ENCODE measurements at places on chromosomes 16 and 17. TPM values are rescaled to one million over a fixed set of nuclear protein-coding genes. Genes with fewer than 3 reads are reported as not detected.

- DNase-seq: no peak
These were observed 7.7 kb upstream of the SRRM2 start for GRCh38 chr16:2744711-2745110.

Gene PERCC1
- total RNA-seq: not detected

DNA sequence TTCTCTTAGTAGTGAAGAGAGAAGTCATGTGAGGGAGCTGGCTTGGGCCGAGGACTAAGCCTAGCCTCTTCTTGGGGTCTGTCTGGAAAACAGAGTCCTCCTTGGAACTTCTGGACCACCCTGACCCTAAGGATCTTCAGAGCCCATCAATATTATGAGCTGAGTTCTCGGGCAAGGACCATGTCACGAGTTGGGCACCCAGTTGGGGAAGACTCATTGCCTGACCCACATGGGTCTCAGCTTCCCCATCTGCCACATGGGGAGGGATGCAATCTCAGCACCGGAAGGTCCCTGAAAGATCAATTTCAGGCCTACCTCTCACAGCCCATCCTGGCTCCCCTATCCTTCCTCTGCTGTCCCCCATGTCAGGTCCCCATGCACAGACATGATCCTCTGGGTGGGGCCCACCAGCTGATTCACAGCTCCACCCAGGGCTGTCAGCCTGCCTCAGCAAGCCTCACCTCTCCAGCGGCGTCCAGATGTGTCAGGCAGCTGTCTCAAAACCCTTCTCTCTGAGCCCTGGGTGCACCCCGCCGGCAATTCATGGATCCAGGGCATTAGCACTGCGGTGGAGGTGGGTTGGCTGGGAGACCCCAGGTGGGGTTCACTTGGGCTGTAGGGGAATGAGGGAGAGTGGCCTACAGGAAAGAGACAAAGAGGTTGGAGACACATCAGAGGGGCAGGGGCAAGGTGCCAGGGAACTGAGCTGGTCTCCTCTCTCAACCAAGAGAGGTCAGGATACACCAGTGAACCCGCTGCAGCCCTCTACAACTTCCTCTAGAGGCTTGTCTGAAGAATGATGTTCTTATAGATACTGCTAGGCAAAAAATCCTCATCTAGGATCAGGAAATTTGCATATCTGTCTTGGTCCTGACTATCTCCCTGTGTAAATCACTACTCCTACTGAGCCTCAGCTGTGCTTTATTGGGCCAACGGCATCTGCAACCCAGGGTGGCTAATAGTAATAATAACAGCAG, 1.8 kb downstream of the NLRP1 start:
- no peak for DNase-seq

GRCh38 chr17:74842599-74843351, 16.9 kb downstream of the GRIN2C start:
- DNase-seq: no peak

DNA sequence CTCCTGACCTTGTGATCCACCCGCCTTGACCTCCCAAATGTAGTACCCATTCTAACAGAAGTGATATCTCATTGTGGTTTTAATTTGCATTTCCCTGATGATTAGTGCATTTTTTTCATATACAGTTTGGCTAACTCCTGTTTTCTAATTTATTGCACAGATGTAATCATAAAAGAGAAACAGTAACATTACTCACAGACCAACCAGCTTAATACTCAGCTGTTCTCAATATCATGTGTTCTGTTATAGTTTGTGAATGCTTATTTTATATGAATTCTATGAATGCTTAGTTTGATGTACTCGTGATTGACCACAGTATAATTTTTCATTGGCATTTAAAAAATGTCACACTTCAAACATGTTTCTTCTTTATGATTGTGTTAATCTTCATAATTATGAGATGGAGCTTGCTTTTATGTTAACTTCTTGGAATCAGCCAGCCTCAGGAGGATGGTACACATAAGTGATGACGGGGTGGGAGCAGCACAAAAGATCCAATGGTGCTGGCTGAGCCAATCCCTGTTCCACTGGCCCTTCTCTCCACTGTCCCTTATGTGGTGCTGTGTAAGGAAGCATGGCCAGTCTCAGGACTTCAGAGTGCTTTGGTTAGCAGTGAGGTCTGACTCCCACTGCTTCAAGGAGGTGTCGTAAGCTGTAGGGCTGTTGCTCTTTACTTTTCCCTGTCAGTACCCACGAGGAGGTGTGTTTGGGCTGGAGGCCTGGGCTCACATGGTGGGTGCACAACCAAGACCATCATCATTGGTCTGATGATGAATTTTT, 191.0 kb downstream of the SPECC1 start:
- DNase-seq: no peak

DNA sequence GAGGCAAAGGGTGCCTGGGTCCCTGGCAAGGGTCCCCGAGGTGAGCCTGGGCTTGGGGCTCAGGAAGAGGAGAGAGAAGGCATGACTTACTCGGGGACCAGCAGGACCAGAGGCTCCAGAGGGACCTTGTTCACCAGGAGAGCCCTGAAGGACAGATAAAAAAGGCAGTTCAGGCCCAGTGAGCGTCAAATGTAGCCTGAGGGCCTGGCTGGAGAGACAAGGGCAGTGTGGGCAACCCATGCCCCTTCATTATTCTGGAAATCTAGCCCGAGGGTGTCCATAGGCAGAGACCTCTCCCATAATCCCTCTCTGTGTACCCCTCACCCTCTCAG, 14.1 kb downstream of the COL1A1 start:
- no peak for DNase-seq

Gene KCNH6
- not detected for total RNA-seq

DNA sequence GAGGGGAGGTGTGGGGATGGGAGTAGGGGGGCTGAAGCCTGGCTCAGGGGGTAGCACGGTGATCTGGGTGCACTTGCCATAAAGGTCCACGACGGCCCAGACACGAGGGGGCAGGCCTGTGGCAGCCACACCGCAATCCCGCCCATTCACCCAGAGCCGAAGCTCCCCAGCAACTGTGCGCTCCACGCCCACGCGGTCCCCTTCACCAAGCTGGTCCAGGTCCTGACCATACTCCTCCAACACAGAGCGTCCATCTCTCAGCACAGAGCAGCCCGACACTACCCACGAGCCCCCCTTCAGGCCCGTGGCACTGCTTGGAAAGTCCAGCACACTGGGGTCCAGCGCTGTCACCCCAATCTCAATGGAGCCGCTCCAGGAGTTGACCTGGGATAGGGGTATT, 1.6 kb downstream of the NEURL4 start:
- no peak for DNase-seq

GRCh38 chr17:7854078-7854777, 638 bp upstream of the TMEM88 start:
- DNase-seq: no peak
